Inflammatory macrophage treated with lipopolysaccharide for 4 hours (primary cell): ENCODE measurements at places on chromosomes 11 and 22.

- no peak for DNase-seq
These were observed 21.7 kb downstream of the CHST1 start for GRCh38 chr11:45643598-45644260.

GRCh38 chr11:9784602-9785315 is 120.9 kb downstream of the SWAP70 start:
- no peak for DNase-seq

GRCh38 chr22:45179276-45180049 is 15.7 kb downstream of the NUP50 start:
- DNase-seq: no peak

GRCh38 chr11:21511835-21512440 is 680.9 kb upstream of the ANO5 start:
- DNase-seq: peak; percentile 80

DNA sequence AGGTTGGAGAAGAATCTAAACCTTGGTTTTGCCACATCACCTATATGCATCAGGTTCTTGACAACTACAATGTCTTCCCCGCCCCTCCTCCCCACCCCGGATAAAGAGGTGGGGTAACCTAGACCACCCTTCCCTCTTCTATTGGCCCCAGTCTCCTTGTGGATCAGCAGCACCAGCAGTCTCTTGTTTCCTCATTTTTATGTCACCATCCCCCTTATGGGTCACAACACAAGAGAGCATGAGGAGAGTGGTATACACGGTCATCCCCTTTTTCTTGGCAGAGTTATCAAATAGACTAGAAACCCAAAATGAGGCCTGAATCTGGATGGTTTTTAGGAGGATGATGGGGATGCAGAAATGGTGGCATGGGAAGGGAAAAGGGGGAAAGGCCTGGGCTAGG is 1.2 kb downstream of the MS4A4E start:
- no peak for DNase-seq

DNA sequence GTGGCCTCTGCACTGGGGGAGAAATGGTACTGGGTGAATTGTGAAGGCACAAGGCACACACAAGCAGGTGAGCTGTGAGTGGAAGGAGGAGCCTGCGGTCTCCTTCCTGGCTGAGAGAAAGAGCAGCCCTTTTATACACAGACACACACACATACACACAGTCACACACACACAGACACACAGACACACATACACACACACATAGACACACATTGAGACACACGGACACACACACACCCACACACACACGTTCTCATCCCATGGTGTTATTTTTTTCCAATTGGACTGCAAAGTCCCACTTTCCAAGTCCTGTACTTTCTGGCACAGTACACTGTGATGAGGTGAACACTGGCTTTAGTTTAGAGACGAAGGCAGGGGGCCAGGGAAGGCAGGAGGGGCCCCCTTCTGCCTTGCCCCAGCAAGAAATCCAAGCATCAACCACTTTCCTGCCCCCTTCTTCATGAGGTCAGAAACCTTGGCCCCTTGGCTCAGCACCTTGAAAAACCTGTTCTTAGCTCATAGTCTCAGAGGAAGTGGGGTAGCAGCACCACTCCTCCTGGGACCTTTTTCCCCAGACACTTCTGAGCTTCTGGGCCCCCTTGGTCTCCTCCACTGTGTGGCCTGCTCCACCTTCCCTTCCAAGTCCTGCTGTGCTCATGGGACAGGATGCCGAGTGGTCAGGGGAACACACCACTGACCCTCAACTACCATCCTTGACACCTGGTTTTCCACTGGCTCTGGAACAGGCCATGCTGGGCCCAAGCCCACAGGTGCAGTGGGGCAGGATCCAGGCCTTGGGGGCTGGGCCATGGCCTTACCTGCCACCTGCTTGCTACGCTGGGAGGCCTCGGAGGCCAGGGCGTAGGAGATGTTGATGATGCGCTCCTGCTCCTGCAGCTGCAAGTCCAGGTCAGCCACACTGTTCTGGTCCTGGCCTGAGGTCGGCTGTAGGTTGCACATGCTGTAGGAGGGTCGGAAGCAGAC is 43.8 kb downstream of the C11orf58 start:
- DNase-seq: no peak

DNA sequence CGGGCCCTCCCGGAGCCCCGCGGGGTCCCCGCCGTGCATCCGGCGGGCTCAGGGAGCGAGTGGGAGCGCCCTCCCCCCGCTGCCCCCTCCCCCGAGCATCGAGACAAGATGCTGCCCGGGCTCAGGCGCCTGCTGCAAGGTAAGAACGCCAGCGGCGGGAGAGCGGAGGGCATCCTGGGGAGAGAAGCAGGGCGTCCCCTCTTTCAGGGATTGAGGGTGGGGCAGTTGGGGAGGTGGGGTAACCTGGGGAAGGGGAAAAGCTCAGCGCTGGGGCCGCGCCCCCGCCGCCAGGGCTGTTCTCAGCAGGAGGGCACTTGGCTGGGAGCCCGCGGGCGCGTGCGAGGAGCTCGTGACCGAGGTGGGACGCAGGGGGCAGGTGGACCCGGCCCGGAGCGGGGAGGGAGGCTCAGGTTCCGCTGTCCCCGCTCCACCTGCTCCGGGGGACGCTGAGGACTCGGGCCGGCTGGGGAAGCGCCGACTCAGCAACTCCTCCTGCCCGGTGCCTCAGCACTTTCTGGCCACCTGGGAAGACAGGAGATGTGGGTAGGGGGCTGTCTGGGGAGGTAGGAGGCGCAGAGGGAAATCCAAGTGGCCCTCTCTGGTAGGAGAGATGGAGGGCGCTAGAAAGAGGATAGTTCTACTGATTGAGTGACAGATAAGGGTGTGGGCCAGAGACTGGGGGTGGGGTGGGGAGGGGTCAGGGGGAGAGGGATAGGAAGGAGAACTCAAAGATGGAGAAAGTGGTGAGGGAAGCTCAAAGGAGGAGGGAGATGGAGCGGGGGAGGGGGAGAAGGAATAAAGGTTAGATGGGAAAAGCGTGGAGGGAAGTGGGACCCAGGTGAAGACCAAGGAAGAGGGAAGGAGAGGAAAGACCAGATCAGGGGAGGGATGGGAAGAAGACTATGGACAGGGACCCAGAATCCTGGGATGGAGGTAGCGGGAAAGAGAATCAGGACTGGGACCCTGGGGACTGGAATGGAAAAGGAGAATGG is 726 bp downstream of the RTN4RL2 start:
- DNase-seq: no peak

GRCh38 chr22:33007485-33007884 is 50.7 kb downstream of the SYN3 start:
- no peak for DNase-seq

GRCh38 chr11:95562196-95562921 is 227.2 kb downstream of the FAM76B start:
- no peak for DNase-seq

DNA sequence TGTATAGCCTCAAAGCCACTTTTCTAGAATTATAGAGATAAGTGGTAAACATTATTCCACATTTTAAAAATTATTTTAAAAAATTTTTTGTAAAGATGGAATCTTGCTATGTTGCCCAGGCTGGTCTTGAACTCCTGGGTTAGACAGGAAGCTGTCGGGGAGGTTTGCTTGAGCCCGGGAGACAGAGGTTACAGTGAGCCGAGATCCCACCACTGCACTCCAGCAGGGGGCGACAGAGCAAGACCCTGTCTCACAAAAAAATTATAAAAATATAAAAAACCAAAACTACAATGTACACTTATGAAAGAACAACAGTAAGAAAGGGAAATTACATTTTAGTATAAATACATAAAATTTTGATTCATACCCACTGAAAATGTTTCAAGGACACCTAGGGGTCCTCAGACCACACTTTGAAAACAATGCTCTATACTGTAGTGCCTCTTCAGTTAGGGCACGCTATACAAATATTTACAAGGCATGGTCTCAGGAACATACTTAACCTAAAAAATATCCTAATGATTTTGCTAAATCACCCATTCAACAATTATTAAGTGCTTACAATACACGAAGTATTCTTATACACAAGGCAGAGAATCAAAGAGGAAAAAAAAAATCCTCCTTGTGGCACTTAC is 111.2 kb downstream of the MRTFA start:
- DNase-seq: peak; percentile 51

DNA sequence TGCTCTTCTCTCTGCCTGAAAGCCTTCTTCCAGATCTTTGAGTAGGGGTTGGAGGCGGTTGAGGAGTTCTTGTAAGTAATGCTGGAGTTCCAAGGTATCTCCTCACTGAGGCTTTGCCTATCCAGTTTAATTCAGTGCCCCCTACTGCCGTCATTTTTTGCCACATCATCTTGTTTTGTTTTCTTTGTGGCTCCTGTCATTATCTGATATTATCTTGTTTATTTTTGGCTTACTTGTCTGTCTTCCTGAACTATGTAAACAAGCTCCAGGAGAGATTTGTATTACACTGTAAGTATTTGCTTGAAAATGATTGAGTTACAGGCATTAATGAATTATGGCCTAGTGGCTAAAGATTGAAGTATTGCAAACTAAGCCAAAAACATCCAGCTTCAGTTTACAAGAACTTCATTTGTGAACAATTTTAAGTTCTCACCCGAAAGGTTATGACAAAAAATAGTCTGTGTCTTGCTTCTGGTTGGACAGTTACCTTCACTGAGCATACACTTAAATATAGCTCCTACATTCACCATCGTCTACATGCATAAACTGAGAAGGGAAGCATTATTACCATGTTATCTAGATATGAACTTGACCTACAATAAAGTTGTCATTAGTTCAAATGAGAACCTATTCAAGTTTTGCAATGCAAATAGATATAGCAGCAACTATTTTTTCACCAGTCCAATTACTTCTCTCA is 154.8 kb downstream of the ARHGAP42 start:
- no peak for DNase-seq

GRCh38 chr11:59193587-59194130 is 19.1 kb downstream of the MPEG1 start:
- peak; percentile 71 for DNase-seq

DNA sequence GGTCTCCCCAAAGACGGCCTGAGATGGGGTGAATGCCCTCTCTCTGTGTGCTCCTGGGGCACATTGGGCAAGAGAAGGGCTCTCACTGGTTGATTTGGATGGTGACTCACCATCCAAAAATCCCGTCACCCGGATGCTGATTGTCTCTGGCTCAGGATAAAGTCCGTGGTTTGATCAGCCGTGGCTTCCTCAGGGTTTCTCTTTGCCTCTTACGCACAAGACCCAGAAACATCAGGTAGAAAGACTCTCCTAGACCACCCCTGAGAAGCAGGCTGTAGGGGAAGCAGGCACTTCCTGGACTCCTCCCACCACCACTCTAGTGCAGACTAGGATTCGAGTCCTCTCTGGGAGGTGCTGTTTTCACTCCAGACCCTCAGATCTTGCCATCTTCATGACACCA is 176.1 kb upstream of the NCAM1 start:
- DNase-seq: no peak

GRCh38 chr11:72726266-72727220 is 25.7 kb downstream of the ARAP1 start:
- no peak for DNase-seq

DNA sequence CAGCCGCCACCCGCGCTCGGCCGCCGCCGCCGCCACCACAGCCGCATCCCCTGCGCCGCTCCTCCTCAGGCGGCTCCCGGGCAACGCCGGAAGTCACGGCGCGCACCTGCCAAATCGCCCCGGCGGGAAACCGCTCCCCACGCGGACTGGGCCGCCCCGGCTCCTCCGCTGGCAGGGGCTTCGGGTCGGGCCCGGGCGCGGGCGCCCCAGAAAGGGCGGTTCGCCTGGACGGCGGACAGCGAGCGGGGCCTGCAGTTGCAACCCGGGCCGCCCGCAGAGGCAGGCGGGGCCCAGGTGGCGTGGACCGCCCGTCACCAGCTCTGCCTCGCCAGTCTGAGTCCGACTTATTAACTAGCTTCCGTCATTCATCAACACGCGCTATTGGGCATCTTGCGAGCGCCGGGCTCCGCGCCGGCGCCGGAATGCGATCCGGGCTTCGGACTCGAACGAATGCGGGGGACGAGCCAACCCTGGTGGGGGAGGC is at the start of gene HIRA:
HIRA (minus strand) TSS at position 85 of the 484 bp plus-strand sequence. CDS start 257 bp downstream, outside the sequence.
- DNase-seq: peak; percentile 69

DNA sequence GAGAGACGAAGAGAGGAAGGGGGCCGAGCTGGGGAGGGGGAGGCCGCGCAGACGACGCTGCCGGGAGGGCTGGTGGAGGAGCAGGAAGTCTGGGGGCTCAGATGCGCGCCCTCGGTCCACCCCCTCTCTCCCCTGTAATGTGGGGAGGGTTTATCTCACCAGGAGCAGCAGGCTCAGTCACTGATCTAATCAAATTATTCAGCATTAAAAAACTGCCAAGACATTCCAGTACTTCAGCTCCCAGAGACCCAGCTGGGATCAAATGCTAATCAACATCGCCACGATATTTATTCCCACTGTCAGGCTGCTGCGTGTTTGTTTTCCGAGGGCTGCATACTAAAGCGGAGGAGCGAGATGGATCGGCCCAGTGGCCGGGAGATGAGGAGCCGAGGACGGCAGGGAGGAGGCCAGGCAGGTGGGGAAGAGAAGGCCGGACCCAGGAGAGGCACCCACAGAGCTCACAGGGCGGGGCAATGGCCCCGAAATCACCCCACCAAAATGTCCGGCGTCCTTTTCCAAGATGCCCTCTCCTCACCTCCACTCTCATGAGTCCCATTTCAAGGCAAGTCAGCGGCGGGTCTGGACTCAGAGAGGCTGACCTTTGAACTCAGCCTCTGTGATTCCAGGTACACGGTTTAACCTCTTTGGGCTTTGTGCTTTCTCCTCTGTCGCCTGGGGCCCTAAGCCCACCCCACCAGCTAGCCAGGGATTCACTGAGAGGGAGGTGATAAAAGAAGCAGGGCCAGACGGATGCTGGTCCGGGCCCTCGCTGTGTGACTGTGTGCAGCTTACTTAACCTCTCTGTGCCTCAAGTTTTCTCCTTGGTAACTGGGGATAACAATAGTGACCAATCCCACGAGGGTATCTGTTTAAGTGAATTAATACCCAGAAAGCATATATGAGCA is 502.1 kb downstream of the MN1 start:
- no peak for DNase-seq

DNA sequence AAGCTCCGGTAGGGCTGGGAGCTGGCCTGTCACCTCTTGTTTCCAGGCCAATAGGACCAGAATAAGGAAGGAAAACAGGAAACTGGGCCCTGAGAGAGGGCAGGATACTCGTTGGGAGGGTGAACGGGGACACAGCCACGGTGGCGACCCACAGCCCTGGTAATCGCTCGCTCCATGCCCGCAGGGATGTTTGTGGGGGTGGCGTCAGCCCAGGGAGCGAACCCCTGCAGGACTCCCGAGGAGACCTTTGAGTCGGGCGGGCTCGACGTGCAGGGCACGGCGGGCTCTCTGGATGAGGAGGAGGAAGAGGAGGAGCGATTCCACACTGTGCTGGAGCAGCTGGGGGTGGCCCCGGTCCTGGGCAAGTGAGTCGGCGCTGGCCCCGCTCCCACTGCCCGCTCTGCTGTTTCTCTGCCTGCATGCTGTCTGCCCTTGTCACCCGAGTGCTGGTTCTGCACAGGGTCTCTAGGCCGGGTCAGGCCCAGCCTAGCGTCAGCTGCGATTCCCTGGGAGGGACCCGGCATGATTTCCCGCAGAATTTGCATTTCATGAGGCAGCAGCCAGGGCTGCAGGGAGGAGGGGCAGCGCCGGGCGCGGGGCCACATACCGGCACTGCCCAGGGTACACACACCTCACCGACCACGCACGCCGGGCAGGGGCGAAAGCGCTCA is 1.6 kb downstream of the CRACR2B start:
- DNase-seq: no peak

- DNase-seq: no peak
These were observed 68.1 kb upstream of the RASD2 start for GRCh38 chr22:35472488-35472887.

GRCh38 chr11:46505741-46506482 is 87.9 kb downstream of the AMBRA1 start:
- peak; percentile 50 for DNase-seq
